ENCODE measurements at places on chromosomes 16 and 17.
A peak's percentile ranks its signal among the peaks of the same experiment; 100 is the strongest.

DNA sequence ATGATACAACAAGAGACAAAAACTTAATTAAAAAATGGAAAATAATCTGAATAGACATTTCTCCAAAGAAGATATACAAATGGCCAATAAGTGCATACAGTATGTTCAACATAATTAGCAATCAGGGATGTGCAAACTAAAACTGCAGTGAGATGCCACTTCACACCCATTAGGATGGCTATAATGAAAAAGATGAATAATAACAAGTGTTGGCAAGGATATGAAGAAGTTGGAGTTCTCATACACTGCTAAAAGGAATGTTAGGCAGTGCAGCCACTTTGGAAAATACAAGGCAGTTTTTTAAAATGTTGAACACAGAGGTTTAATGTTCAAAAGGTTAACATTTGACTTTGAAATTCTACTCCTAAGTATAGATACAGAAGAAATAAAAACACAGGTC, 69.8 kb downstream of the PCTP start:
- no peak for DNase-seq

DNA sequence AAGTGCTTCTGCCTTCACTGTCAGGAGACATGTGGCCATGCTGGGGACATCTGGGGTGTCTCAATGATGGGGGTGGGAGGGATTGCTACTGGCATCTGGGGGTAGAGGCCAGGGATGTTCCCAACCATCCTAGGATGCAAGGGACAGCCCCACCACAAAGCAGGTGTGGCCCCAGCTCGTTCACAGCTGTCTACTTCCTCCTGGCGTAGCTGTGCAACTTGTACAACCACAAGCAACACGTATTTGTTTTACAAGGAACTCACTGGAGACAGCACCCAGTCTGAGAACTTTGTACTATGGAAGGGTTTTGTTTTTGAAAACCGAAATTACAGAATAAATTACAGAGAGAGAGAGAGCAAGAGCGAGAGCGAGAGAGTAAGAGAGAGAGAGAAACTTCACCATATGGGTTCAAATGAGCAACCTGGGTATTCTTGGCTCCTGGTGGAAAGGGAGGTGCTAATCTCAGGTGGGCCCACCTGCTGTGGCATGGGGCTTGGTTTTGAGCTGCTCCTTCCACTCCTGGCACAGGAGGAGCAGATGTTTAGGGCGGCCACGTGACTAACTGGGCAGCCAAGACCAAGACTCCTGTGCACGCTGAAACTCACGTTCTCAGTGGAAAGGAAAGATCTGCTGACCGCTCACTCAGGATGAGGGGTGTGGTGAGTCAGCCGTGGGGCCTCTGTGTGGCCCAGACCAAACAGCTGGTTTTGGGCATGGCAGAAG, 17.5 kb upstream of the TNFRSF13B start:
- DNase-seq: no peak

GRCh38 chr17:32286518-32286900, 20.9 kb downstream of the RHBDL3 start:
- no peak for DNase-seq

DNA sequence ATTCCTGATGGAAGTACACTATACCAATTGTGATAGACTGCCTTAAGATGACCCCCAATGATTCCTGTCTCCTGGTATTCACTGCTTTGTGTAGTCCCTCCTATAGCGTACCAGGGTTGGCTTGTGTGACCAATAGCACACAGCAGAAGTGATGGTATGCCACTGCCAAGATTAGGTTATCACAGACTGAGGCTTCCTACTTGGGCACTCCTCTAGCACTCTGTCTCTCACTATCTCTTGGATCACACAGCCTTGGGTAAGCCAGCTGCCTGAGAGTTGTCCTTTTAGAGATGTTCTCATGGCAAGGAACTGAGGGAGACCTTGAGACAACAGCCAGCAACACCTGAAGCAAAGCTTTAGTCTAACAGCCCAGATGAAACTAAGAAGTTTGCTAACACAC, 12.7 kb upstream of the AMFR start:
- no peak for DNase-seq

- DNase-seq: no peak
These were observed 4.6 kb upstream of the GAN start for GRCh38 chr16:81310045-81310644.

- DNase-seq: no peak
These were observed 61.2 kb downstream of the HS3ST3A1 start for GRCh38 chr17:13540546-13540945.

GRCh38 chr16:83676086-83676485, 131.7 kb upstream of the HSBP1 start:
- no peak for DNase-seq

DNA sequence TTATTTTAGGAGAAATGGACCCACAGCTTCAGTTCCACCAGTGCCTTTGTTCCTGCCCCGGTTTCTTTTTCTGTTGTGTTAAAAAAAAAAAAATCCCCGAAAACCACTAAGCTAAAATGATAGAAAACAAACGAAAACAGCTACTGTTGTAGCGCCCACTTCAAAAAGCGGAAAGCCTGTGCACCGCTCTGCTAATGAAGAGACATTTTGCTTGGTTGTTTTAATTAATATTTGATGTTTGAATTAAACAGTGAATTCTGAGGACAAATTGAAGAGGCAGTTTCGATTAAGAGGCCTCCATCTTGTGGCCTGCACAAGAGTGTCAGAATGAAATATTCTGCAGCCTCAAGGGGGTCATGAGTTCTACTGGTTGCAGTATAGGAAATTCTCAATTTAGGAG, 186.7 kb downstream of the RPTOR start:
- DNase-seq: no peak

DNA sequence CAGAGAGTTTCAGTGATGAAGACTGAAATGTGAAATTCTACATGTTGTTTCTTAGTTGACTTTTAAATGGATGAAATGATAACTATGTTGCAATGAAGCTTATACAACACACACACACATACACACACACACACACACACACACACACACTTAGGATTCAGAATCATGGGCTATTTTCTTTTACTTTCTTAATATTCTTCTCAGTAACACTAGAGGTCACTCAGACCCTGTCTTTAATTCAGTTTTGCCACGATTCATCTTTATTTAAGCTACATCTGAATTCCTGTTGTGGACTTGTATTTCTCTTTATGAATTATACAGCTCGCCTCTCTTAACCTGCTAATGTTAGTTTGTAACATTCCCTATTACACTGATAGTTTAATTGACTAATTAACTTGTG, 109.6 kb upstream of the GOT2 start:
- peak; percentile 50 for DNase-seq

DNA sequence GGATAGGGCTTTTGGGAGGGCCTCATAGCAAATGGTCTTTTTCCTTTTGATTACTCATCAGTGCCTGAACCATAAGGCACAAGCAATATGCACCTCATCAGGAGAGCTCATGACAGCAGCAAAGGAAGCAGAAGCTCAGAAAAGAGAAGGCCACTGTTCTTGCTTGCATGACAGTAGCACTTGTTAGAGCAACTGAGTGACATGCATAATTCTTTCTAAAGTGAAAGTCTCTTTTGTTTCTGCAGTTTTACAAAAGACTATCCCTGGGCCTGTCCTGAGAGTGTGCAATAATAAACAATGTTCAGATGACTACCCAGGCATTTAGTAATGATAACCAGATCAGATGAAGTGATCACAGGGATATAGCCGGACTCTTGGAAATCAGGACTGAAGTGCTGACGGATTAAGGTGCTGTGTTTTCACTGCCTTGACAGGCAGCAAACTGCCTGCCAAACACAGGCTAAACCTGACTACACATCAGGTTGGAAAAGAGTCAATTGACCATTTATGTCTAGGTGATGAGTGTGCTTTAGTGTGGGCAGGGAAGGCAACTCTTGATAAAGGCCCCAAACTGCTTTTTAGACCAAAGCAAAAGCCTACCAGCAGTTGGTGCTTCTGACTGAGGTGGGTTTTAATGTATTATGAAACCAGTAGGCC, 1860.3 kb downstream of the TP53TG3F start:
- DNase-seq: no peak

GRCh38 chr17:81999587-81999975, 22.2 kb downstream of the ASPSCR1 start:
- no peak for DNase-seq

DNA sequence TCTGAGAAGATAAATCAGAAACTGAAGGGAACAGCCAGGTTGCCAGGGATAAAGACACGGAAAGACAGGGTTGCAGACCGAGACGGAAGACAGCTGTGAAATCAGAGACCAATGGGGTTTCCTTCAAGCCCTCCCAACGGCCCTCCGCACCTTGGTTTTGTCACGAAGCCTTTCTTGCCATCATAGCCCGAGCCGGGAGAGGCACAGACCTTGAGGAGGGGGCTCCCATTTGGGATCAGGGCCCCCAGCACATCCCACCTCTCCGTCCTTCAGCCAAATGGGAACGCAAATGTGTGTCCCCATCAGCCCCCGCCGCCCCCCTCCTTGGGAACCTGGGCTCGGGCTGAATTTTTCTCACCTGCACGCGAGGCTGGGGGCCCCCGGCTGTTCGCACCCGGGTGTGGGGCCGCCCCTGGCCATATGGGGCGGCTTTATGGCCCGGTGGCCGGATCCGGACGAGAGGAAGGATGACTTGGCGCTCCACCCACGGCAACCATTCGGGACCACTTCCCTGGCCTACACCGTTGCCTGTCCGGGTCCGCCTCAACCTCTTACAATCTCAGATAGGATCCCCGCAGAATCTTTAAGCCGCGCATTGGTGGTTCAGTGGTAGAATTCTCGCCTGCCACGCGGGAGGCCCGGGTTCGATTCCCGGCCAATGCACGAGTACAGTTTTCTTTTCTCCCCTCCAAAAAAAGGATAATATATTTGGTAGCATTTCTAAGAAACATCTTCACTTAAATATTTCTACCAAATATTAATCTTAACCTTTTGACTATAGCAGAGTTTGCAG, 1.4 kb upstream of the HES7 start:
- DNase-seq: peak; percentile 81

GRCh38 chr17:80444644-80444979, 29.6 kb downstream of the ENDOV start:
- no peak for DNase-seq

DNA sequence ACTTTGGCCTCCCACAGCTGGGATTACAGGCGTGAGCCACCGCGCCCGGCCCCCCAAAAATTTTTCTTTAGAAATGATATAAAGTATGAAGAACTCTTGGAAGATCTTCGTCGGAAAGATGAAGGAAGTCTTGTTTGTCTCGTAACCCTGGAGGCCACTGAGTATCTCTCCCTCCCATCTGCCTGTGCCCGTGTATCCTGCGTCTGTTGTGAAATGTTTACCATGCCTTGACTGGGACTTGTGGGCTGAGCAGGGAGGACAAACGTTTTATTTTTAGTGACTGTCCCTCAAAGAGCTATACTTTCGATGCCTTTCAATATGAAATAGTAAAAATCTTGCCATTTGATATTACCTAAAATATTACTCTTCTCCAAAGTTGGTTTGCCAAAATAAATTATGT, 121.2 kb downstream of the RPTOR start:
- DNase-seq: no peak

- no peak for DNase-seq
These were observed 56.1 kb downstream of the AMFR start for GRCh38 chr16:56369202-56369601.

GRCh38 chr16:26952411-26952810, 114.3 kb upstream of the C16orf82 start:
- no peak for DNase-seq

- peak; percentile 94 for DNase-seq
These were observed 3.0 kb downstream of the PFN1 start for GRCh38 chr17:4945176-4945943.

- DNase-seq: peak; percentile 0
These were observed 5.2 kb upstream of the CDH8 start for GRCh38 chr16:62041401-62041800.

DNA sequence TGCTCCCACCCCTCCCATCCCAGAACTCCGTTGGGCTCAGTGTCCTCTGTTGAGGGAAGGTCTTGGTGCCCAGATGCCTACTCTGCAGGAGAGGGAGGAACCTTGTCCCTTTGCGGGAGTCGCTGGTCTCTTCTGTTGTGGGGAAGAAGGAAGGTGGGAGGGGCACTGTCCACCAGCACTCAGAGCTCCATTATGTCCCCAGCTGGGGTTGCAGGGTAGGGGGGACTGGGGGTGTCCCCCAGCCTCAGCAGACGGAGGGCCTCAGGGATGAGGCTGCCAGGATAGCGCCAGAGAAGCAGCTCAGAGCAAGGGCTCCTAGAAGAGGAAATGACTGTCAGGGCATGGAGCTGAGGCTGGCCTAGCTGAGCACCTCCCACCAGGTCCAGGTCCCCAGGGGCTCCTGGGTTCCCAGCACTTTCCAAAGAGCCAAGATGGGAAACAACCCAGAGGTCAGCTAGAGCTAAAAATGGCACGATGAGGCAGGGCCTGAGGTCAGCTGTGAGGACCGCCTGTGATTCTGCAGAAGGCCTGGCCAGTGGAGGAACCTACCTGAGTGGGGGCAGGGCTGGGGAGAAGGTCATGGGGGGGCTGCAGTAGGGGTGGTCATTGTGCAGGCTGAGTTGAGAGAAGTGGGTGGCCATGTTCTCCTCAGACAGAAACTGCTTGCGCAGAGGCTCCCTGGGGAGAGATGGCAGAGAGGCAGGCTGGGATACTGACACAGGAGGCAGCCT, 893 bp downstream of the HCFC1R1 start:
- no peak for DNase-seq

DNA sequence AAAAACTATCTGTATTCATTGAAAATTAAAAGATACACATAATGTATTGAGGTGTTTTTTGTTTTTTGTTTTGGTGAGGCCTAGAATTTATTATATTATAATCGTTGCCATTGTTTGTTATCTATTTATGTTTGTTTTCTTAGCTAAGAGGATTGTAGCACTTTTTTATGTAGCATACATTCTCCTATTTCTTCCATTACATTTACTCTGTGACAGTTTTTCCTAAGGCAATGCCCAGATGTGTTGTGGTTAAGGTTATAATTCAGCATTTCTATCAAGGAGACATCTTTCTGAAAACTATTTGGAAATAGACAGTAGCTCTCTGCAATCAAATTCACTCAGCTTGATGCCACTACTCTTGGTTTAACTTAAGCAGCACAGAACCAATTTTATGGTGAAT, 161.6 kb downstream of the PPM1E start:
- no peak for DNase-seq

GRCh38 chr17:47720754-47721533, 12.1 kb upstream of the TBX21 start:
- DNase-seq: peak; percentile 90

DNA sequence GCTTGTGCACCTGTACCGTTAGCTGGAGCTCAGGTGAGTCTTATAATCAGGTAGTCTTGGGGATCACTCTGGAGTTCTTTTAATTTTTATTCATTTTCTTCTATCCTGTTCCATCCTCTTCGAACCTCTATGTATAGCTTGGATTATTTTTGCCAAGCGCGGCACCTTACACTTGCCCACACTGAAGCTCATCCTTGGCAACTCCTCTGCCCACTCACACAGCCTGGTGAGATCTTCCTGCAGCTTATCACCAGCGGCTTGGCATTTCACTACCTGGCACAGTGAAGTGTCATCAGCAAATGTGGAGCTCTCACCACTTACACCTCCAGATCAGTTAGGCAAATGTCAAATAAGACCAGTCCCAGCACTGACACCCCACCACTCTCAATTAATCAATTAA, 116.7 kb downstream of the CACNG3 start:
- DNase-seq: no peak

GRCh38 chr16:28492511-28492910, 637 bp upstream of the CLN3 start:
- DNase-seq: no peak

- DNase-seq: no peak
These were observed 19.5 kb downstream of the MYO15B start for GRCh38 chr17:75607086-75607485.
